ENCODE measurements at places on chromosomes 3 and 15. TPM values are rescaled to one million over a fixed set of nuclear protein-coding genes. Genes with fewer than 3 reads are reported as not detected.
A peak's percentile ranks its signal among the peaks of the same experiment; 100 is the strongest.

DNA sequence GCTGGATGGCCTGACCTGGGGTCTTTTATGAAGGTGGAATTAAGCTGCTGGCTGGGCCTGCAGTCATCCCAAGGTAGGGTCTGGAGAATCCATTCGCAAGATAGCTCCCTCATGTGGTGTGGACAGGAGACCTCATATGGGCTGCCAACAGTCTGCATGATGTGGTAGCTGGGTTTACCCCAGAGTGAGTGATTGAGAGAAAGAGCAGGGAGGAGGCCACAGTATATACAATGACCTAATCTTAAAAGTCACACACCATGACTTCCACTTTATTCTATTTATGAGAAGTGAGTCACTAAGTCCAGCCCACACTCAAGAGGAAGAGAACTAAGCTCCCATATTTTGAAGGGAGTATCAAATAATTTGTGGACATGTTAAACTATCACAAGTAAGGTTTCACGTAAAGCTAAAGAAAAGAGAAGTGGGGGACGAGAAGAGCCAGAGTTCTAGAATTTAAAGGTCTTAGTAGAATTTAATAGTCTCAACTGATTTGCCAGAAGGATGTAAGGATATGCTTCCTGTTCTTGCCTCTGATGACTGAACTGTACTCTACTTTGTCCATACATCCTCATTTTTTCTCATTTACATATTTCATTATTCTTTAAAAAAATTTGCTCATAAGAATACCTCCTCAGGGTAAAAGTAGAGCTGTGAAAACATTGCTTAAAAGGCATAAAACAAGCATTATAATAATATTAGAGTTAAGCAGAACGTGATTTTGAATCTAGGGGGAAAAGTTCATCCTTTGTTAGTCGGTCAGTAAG lies 184.4 kb downstream of the PEX5L start:
- H3K27ac ChIP-seq = no peak overlapping the region
- no peaks in the 10 kb centered on the region for H3K36me3 ChIP-seq
- H3K27me3 ChIP-seq = no peaks in the 10 kb centered on the region
- H3K4me1 ChIP-seq = peaks cover 7% of the 10 kb centered on the region
- no peak for DNase-seq
- no peak overlapping the region for H3K4me3 ChIP-seq

- H3K4me1 ChIP-seq = no peaks in the 10 kb centered on the region
- H3K36me3 ChIP-seq = no peaks in the 10 kb centered on the region
- no peaks in the 10 kb centered on the region for H3K27me3 ChIP-seq
- no peak overlapping the region for H3K4me3 ChIP-seq
- H3K27ac ChIP-seq = peak overlapping the region; percentile 23
Measured at GRCh38 chr3:32399030-32399620, 7.5 kb downstream of the CMTM7 start.

DNA sequence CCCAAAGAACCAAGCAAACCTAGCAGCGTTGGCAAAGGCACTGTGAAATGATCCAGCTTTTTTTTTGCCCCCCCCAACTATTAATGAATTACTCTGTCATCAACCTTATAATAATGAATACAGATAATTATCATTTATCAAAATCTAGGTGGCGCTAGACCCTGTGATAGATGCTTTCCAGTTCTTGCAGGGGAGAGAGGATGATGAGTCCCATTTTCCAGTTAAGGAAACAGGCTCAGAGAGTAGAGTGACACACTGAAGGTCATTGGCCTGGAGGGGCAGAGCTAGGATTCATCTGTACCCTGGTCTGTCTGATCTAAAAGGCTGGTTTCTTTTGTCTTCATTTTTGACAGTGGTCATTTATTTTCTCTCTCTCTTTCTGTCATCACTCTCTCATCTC lies 5.0 kb downstream of the ACOX2 start:
- H3K4me1 ChIP-seq = no peaks in the 10 kb centered on the region
- no peak overlapping the region for H3K4me3 ChIP-seq
- H3K36me3 ChIP-seq = peaks cover 33% of the 10 kb centered on the region
- no peak overlapping the region for H3K27ac ChIP-seq

- H3K4me1 ChIP-seq = no peaks in the 10 kb centered on the region
- H3K27me3 ChIP-seq = no peaks in the 10 kb centered on the region
- no peak for DNase-seq
- no peak overlapping the region for H3K27ac ChIP-seq
- no peak overlapping the region for H3K4me3 ChIP-seq
Measured at GRCh38 chr15:48993380-48993779, 29.7 kb upstream of the SHC4 start.

DNA sequence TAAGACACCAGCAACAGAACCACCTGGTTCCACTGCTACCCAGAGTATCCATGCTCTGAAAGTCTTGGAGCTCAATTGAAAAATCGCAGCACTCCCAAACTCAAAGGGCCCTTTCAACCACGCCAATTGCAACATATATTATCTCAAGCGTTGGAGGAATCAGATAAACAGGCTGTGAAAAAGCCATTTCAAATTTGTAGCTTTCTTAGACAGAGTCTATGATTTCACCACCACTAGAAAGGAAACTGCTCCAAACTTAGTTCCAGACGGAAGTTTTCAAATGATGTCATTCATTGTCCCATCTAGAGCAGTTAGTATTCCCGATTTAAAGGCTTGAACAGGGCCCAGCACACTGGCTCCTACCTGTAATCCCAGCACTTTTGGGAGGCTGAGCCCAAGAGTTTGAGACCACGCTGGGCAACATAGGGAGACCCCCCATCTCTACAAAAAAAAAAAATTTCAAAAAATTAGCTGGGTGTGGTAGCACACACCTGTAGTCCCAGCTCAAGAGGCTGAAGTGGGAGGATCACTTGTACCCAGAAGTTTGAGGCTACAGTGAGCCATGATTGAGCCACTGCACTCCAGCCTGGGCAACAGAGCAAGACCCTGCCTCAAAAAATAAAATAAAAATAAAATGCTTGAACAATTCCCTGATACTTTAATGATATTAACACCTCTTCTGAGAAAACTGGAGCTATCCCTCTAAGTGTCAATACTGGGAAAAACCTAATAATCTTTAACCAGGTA lies 16.8 kb downstream of the TNIK start:
- no peak for DNase-seq
- H3K4me3 ChIP-seq = no peak overlapping the region
- no peaks in the 10 kb centered on the region for H3K27me3 ChIP-seq
- H3K27ac ChIP-seq = no peak overlapping the region
- H3K4me1 ChIP-seq = no peaks in the 10 kb centered on the region

GRCh38 chr3:124664804-124665203 lies 65.4 kb upstream of the UMPS start:
- no peak overlapping the region for H3K27ac ChIP-seq
- no peak for DNase-seq
- H3K4me3 ChIP-seq = no peak overlapping the region
- no peaks in the 10 kb centered on the region for H3K27me3 ChIP-seq
- no peaks in the 10 kb centered on the region for H3K4me1 ChIP-seq
- peaks cover 19% of the 10 kb centered on the region for H3K36me3 ChIP-seq

DNA sequence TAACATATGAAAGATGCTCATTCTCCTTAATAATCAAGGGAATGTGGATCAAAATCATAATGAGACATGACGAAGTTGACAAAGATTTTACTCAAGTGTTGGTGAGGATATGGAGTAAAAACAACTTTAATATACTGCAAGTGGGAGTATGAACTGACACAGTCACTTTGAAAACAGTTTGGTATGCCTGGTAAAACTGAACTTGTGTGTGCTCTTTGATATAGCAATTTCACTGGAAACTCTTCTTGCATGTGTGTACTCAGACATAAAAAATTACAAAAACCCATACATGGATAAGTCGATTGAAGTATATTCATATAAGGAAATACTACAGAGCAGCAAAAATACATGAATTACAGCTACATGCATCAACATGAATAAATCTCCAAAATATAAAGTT lies 182.5 kb downstream of the NFKBIZ start:
- no peaks in the 10 kb centered on the region for H3K36me3 ChIP-seq
- H3K4me3 ChIP-seq = no peak overlapping the region
- H3K4me1 ChIP-seq = no peaks in the 10 kb centered on the region
- no peaks in the 10 kb centered on the region for H3K27me3 ChIP-seq

GRCh38 chr3:59764171-59764570 lies 714.3 kb upstream of the CFAP20DC start:
- H3K4me3 ChIP-seq = no peak overlapping the region
- H3K27me3 ChIP-seq = no peaks in the 10 kb centered on the region
- no peaks in the 10 kb centered on the region for H3K36me3 ChIP-seq
- H3K27ac ChIP-seq = no peak overlapping the region
- no peaks in the 10 kb centered on the region for H3K4me1 ChIP-seq

DNA sequence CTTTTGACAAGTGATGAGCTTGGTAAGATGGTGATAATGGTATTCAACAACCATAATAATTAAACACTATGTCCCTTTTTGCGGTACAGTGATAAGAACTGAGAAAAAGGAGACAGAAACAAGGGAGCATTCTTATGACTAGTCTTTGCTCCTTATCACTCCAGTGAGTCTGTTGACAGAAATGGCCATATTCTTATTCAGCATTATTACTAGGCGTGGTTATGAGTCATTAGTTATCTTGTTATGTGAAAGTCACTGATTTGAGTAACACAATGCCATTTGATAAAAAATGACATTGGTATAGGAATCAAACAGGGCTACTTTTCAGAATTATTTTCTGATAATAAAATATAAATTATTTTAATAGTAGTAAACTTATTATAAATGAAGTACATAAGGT lies 193.5 kb downstream of the C3orf38 start:
- no peaks in the 10 kb centered on the region for H3K27me3 ChIP-seq
- no peak overlapping the region for H3K4me3 ChIP-seq
- no peak overlapping the region for H3K27ac ChIP-seq
- no peaks in the 10 kb centered on the region for H3K36me3 ChIP-seq

- H3K27ac ChIP-seq = no peak overlapping the region
- no peaks in the 10 kb centered on the region for H3K27me3 ChIP-seq
- no peak for DNase-seq
- H3K36me3 ChIP-seq = peaks cover 7% of the 10 kb centered on the region
- H3K4me1 ChIP-seq = no peaks in the 10 kb centered on the region
- H3K4me3 ChIP-seq = no peak overlapping the region
Measured at GRCh38 chr3:119309591-119309990, 15.4 kb downstream of the ARHGAP31 start.

GRCh38 chr3:16060358-16060852 lies 114.1 kb upstream of the GALNT15 start:
- H3K4me1 ChIP-seq = peaks cover 40% of the 10 kb centered on the region
- no peaks in the 10 kb centered on the region for H3K27me3 ChIP-seq
- H3K4me3 ChIP-seq = no peak overlapping the region
- peak; percentile 84 for DNase-seq
- H3K27ac ChIP-seq = peak overlapping the region; percentile 77

DNA sequence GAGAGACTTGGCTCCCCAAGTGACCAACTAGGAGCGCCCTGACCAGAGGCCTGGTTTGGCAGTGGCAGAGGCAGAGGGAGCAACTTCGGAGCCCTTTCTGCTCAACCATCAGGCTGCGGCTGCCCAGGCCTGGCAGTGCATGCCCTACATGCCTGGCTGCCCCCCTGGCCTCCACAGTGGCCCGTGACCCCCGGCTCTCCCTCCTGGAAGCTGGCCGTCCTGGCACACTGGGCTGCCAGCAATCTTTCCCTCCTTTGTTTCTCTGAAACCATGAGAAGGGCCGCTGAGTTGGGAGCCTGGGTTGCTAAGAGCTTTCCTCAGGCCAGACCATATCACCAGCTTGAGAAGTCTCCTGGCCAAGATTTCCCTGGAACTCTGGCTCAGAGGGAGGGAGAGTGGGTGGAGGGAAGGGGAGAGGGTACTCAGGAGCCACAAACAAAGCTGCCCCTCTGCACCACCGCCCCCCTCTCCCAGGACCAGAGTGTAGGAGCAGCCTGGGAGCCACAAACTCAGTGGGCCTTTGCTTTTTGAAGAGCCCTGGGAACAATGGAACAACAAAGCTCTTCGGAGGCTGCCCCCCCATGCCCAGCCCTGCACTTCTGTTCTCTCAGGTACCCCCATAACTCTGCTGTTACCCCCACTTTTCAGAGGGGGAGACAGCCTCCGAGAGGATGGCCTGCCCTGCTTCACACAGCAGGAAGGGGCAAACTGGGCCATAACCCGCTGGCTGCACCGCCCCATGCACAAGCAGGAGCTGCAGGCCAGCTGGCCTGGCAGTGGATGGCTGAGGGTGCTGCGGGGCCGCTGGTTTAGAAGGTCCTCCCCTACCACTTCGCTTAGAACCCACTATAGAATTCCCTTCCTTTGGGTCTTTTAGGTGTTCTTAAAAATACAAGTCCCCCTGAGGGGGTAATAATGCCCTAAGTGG lies 11.3 kb downstream of the CORO2B start:
- H3K4me3 ChIP-seq = no peak overlapping the region
- H3K36me3 ChIP-seq = no peaks in the 10 kb centered on the region

DNA sequence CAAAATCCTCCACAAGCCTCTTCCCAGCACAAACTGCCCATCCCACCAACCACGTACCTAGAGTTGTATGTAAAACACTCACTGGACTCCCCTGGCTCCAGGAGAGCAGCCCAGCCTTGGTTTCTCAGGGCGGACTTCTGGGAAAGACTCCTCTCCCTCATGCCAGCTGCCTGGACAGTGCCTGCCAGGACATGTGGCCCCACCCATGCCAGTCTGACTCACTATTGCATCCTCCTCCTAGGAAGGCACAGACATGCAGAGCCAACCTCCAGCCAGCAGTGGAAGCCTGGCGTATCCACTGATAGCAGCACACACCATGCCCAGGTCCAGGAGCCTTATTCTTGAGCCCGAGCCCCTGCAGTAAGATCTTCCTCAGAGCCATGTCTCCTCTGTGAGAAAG lies 8.6 kb downstream of the PKM start:
- peaks cover 32% of the 10 kb centered on the region for H3K36me3 ChIP-seq
- no peaks in the 10 kb centered on the region for H3K4me1 ChIP-seq
- no peak overlapping the region for H3K4me3 ChIP-seq
- no peak for DNase-seq
- H3K27me3 ChIP-seq = no peaks in the 10 kb centered on the region

DNA sequence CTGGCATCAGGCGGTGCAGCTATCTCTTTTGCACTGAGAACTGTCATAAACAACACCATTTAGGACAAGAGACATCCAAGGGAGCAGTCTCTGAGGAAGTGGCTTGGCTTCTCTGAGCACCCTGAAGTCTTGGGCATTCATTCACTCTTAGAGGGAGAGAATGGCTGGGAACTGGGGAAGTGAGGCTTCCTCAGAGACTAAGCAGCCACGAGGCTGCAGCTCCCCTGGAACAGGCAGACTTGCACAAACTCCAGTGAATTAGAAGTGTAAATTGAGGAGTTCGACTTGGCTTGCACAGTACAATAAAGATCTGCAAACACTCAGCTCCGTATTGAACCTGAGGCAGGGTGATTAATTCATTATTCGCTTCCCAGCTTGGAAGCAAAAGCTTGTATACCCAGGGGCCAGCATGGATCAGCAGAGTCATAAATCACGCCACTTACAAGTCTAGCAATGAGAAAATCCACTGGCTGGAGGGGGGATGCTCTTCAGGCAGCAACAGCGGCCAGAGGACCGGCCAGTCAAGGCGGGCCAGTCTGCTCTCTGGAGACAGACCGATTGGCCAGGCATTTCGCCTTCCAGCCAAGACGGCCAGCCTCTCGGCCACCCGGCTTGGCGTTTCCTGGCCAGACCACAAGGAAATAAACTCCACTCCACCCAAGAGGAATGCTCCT lies 118.8 kb upstream of the ADPGK start:
- no peak overlapping the region for H3K27ac ChIP-seq
- no peaks in the 10 kb centered on the region for H3K27me3 ChIP-seq
- H3K4me3 ChIP-seq = no peak overlapping the region

- peak overlapping the region; percentile 22 for H3K27ac ChIP-seq
- H3K36me3 ChIP-seq = no peaks in the 10 kb centered on the region
- no peaks in the 10 kb centered on the region for H3K27me3 ChIP-seq
- peaks cover 32% of the 10 kb centered on the region for H3K4me1 ChIP-seq
- no peak for DNase-seq
Measured at GRCh38 chr3:15315003-15315402, 17.4 kb downstream of the SH3BP5 start.

OR5K2 gene
- total RNA-seq = not detected

NOP10 gene
- 115 TPM for total RNA-seq

SEMA3G gene
- total RNA-seq = 11.8 TPM

FHIT gene
- 11.0 TPM for total RNA-seq

STAC gene
- total RNA-seq = 0.33 TPM

Measured in right atrium auricular region (tissue), 2 donors.